Stimulated activated CD4-positive, alpha-beta T cell treated with anti-CD3 and anti-CD28 coated beads, Interleukin-1b, Interleukin-23, amount 100 ng/mL, for 1 hour (primary cell): ENCODE measurements at places on chromosomes 5 and 9.

- DNase-seq = no peak
Measured at GRCh38 chr5:147051193-147051592, 172.6 kb upstream of the PPP2R2B start.

- DNase-seq = no peak
Measured at GRCh38 chr9:105908069-105908468, 213.7 kb downstream of the TMEM38B start.

GRCh38 chr9:7226007-7226640 is 468.4 kb downstream of the KDM4C start:
- no peak for DNase-seq

DNA sequence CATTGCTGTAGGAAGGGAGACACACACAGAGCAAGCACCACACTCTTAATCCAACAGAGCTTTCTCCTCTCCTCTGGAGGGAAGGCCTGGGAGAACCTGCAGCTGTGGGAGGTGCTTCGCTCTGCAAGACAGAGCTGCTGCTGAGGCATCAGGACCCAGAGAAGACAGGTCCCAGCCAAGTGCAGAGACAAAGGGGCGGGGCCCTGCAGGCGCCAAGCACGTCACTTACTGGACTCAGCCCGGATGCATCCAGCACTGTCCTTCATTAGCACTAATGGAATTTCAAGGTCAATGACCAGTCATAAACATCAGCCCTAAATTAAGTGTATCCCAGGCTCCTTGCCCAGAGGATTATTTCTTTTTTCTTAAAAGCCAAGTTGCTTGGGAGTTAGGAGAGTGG is 337.1 kb upstream of the PANK3 start:
- DNase-seq = no peak

GRCh38 chr5:177434437-177434836 is 8.0 kb downstream of the GRK6 start:
- no peak for DNase-seq

- no peak for DNase-seq
Measured at GRCh38 chr5:31385774-31386537, 145.9 kb downstream of the DROSHA start.

- DNase-seq = no peak
Measured at GRCh38 chr5:126998201-126998631, 32.1 kb downstream of the MARCHF3 start.

GRCh38 chr5:1103093-1103492 is 8.8 kb downstream of the SLC12A7 start:
- DNase-seq = no peak

GRCh38 chr9:123338710-123339665 is 17.0 kb upstream of the CRB2 start:
- no peak for DNase-seq

DNA sequence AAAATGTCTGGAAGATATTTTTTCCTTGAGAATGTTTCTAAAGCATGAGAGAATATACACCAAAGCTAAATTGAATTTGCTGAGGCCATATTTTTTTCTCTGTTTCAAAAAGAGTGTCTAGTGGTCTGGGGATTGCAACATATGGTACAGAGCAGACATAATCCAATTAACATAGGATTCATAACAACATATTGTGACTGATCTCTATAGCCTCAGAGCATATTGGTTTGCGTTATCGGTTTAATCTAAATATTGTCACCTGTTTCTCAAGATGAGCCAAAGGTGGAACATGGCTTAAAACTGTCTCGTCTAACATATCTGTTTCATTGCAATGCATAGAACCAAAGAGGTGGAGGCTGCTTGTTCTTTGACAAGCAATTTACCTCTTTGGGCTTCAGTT is 3.9 kb downstream of the PPP3R2 start:
- no peak for DNase-seq

GRCh38 chr9:123375469-123376132 is 19.6 kb downstream of the CRB2 start:
- no peak for DNase-seq

DNA sequence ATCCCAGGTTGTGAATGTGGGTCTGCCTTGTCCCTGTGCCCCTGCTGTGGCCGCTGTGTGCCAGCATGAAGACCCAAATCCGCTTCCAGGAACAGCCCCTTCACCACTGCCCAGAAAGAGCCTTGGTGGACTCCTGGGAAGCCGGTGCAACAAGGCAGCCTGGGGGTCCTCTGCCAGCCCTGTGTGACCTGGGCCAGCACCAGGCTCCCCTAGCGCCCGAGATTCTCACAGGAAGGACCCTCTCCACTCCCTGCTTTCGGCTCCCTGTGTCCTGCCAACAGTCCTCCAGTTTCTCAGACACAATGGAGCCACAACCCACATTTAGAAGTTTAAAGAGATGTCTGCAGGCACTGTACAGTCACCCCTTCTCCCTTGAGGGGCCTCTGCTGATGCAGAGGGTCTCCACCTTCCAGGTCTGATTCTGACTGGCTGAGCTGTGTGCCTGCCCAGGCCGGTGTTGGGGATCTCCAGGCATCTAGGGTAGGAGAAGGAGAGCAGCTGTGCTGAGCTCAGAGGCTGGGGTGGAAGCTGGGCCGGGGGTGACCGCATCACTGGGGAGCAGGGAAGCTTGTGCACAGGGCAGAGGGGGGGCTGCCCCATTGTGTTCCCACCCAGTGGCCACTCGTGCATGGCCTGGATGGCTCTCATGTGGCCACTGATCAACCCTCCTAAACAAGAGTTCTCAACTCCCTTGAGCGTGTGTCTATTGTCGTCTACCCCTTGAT is 174.0 kb downstream of the IRX2 start:
- DNase-seq = no peak
